ENCODE measurements at places on chromosomes 3 and 15.

GRCh38 chr3:64019271-64019670, 4.0 kb downstream of the PSMD6 start:
- no peak for DNase-seq

- DNase-seq, result no peak
Measured at GRCh38 chr3:185658504-185658912, 72.4 kb downstream of the SENP2 start.

DNA sequence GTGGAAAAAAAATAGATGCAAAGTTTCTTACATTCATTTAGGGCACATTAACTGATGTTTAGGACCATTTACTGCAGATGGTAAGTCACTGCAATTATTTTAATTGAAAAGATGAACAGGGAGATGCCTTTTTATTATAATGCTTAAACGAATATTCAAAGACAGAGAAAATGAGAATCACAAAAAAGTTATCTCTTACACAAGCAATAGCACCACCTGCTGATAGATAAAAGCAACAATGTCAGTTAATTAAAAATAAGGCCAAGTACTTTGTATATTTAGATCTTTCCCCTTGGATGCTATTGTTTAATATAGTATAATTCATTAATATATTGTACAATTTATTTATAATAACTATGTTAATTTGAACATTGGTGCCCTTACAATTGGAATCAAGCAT, 55.9 kb downstream of the IFT80 start:
- DNase-seq, result no peak

GRCh38 chr3:73624821-73625665, at the start of gene PDZRN3:
PDZRN3 (minus strand) TSS chr3:73624941.
- DNase-seq, result no peak

- no peak for DNase-seq
Measured at GRCh38 chr15:73957276-73957675, 31.0 kb downstream of the LOXL1 start.

DNA sequence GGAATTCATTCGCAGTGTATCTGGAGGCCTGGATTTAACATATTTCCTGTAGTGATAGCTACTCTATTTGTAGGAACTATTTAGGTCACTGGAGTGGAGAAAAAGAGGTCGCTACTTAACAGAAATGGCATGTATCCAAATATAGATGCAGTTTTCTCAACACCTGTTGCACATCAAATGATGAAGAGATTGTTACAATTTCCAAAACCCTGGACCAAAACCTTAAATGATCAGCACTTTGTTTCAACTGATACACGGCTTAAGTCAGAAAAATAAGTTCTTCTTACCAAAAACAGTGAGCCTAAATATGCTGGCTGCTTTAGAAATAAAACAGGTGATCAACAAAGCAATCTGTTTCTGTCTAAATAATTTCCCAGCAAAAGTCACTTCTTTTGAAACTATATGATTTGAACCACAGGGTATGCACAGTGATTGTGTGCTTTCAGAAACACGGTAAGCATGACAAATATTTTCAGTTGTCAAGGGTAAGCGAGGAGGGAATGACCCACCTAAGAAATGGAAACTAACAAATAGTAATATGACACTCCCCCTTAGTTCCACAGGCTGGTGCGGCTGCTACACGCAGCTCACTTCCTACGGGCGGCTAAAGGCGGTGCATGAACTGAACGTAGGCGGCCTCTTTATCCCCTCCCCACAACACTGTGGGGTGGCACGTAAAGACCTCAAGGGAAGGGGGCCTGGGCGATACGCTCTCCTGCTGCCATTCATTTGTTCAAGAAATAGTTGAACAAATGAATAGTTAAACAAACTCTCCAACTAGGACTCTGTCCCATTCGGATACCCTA, 1.1 kb downstream of the EHD4 start:
- DNase-seq, result no peak

- DNase-seq, result no peak
Measured at GRCh38 chr15:77487469-77487842, 66.8 kb downstream of the HMG20A start.

- no peak for DNase-seq
Measured at GRCh38 chr15:59039225-59039624, 51.8 kb downstream of the RNF111 start.

DNA sequence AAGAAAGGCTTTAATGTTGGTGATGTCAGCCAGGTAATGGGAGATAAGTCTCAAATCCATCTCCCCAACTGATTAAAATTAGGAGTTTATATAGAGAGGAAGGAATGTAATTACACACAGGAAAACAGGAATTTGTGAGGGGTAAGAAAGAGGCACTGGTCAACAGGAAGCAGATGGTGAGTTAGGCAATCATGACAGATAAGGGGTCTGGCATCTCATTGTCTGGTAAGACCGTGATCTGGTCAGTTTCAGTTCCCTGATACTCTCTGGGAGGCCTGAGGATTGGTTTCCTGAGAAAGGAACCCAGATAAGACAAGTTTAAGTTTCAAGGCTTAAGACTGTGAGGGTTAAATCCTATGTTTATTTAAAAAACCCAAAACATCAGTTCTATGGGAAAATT, 414.7 kb upstream of the ARRDC4 start:
- DNase-seq, result no peak

DNA sequence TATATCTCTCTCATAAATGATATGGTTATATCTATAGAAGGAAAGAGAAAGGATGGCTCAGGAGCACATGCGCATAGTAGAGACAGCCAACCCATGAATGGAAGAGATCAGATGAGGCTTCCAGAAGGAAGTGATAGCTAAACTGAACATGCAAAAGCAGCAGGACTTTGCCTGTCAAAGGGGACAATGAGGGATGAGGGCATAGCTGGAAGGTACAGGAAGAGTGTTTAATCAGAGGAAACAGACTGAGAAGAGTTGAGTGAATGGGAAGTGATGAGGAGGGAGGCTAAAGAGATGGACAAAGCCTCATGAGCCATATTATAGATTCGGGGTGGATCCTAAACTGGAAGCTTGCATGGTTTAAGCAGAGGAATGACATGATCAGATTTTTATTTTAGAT, 26.5 kb upstream of the VEPH1 start:
- no peak for DNase-seq

- no peak for DNase-seq
Measured at GRCh38 chr3:38120693-38121450, 16.1 kb downstream of the ACAA1 start.

- DNase-seq, result no peak
Measured at GRCh38 chr3:98811048-98811447, 47.9 kb downstream of the ST3GAL6 start.

GRCh38 chr15:32119694-32120330, 89.5 kb downstream of the CHRNA7 start:
- no peak for DNase-seq

GRCh38 chr3:55923626-55924025, 436.5 kb upstream of the WNT5A start:
- DNase-seq, result no peak

- DNase-seq, result no peak
Measured at GRCh38 chr15:68808091-68808490, 12.6 kb downstream of the ANP32A start.

GRCh38 chr15:90212221-90213098, 11.3 kb downstream of the SEMA4B start:
- no peak for DNase-seq

DNA sequence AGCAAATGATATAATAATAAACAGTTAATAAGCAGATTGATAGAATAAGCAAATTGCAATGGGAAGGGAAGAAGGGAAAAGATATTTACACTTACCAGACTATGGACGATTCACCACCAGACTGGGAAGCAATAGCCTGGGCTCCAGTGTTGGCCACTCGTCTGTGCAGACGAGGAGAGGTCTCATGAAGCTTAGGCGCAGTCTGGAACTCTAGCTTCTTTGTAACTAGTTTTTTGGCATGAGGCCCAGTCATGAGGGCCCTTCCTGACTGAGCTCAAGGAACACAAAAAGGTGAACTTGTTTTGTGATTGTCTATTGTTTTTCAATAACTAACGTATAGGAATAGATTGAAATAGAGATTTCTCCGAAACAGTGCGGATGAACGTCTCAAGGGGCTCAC, 63.3 kb upstream of the GATM start:
- no peak for DNase-seq

DNA sequence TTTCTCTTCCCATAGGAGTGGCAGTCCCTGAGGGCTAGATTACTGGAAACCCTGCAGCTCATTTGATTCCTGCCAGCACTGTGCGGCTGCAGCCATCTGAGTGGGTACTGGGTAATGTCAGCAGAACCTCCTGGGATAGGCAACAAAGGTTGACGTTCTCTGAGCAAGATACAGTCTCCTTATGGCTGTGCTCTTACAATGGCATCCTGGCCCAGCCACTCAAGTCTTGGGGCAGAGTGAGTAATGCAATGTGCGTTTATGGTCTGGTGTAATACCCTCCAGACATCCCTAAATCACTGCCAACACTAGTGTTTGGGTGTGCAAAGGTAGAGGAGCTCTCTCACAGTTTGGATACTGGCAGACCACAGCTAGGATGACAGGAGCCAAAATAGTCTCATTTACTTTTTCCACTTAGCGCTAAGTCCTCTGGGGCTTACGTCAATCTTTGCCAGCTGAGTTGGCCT, 775.8 kb downstream of the ZNF385D start:
- no peak for DNase-seq

- no peak for DNase-seq
Measured at GRCh38 chr3:63047068-63047467, 171.9 kb upstream of the CADPS start.

DNA sequence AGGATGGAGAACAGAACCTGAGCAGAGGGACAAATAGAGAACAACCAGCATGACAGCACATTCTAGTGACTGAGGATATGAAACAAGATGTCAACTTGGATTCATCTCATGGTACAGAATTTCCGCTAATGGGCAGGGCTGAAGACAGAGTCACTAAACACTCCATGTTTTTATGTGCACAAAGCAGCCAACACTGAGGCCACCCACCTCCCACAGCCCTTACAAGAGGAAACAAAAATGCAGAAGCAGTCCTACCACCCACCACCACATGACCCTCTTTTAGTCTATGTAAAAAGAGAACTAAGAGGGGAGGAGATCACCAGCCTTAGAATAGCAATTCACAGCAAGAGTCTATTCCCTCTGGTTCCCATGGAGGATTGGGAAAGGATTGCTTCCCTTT, 131.4 kb upstream of the UBE2E2 start:
- no peak for DNase-seq

GRCh38 chr3:25962255-25962654, 172.4 kb downstream of the OXSM start:
- no peak for DNase-seq

DNA sequence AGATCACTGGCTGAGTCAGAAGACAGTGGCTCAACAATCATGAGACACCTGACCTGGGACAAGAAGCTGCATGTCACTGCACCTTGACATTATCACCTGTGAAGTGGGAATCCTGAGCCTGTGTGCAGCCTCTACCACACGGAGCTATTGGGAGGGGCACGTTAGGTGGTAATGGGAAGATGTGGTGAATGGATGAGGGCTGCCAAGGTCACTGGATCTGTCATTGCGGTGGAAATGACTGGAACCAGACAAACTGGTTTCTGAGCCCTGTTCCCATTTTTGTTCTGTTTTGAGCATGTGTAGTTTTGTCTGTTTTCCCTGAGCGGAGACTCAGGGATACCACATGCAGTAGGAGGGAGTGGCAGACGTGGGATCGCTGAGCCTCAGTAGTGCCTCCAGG, 235.5 kb downstream of the OPA1 start:
- no peak for DNase-seq

DNA sequence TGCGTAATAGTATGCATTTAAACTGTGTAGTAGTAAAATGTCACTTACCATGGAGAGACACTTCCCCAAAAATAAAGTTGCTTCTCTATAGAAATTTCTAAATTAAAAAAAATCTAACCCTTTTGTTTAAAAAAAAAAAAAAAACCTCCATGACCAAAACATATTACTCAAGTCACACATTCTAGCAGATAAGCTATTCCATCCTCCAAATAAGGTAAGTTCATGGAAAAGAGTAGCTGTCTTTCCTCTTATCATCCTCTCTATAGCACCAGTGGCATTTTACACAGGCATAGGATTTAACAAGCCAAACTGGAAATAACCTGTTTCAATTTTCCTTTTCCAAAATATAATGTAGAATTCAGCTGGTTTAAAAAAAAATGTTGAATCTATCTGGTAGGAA, 57.4 kb downstream of the LRRFIP2 start:
- DNase-seq, result no peak

- DNase-seq, result no peak
Measured at GRCh38 chr15:25242957-25243799, 195.6 kb downstream of the UBE3A start.

DNA sequence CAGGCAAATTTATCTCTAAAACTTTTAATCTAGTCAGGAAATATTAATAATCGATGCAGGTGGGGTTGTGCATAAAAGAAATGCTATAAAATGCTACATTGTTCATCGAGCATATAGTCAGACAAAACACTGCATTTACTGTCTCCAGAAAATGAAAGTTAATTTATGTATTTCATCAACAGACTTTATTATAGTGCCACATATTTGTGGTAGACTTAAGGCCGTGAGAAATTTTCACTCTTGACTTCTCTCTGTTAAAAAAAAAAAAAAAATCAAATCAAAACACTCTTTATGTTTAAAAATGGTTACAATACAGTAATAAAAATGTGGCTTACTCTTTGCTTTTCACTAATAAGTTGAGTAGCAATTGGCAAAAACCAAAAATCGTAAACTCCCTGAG, 67.4 kb downstream of the RBMS3 start:
- DNase-seq, result no peak

- no peak for DNase-seq
Measured at GRCh38 chr3:185934767-185935464, 2.9 kb downstream of the TRA2B start.

DNA sequence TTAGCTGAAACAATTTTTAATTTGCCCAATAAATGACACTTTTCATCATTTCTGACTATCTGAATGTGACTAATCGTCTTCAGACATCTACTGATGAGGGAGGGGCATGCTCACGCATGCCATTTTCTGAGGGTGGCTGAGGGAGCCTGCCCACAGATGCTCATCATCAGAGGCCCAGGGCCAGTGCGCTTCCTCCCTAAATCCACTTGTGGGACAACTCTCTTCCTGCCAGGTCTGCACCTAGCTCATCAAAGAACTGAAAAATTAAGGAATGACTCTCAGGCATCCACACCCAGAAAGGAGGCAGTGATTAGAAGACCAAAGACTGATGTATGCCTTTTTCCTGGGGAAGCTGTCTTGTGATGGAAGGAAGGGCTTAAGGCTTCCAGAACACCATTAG, 22.8 kb downstream of the RTP3 start:
- DNase-seq, result no peak

- no peak for DNase-seq
Measured at GRCh38 chr3:56939834-56940233, 120.6 kb upstream of the SPATA12 start.
